ENCODE measurements at places on chromosomes 13 and 19.

DNA sequence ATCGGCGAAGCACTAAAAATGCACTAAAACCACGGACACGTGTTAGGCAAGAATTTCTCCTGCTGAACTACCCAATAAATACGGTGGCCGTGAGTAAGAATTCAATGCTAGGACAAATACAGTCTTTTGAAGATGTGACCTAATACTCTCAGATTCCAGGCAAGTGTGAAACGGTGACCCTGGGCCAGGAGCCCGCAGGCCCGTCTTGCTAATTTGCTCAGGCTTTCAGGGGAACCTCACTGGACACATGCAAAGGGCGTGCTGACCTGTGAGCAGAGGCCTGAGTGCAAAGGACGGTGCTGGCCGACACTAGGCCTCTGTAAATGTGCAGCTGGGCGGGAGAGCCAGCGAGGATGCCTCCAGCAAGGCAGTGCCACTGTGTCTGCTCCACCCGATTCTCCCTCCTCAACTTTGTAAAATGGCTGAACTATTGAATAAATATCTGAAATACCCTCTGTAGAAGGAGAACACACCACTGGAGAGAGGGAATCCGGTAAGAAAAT is 70.1 kb downstream of the STK24 start:
- DNase-seq = peak; percentile 14

DNA sequence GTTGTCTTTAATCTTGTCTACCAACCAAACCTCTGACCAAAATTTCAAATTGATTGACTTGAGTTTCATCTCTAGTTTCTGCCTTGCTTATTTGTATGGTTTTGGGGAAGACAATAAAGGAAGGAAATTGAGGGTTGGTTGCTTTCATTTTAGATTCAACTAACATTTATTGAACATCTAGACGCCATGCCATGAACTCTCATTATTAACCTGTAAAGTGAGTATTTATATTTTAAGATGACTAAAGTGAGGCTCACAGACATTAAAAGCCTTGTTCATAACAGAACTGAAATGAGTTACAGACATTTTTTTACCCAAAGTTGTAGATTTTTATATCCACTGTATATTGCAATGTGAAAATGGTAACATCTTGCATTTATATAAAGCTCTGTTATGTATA is 239.3 kb downstream of the LMO7 start:
- DNase-seq = no peak

GRCh38 chr13:59621773-59622172 is 542.0 kb downstream of the DIAPH3 start:
- DNase-seq = no peak

GRCh38 chr13:46158983-46159382 is 23.0 kb downstream of the LCP1 start:
- DNase-seq = no peak

- no peak for DNase-seq
Measured at GRCh38 chr13:100045355-100045754, 43.5 kb upstream of the PCCA start.

- DNase-seq = peak; percentile 88
Measured at GRCh38 chr19:40613690-40614621, 12.8 kb downstream of the LTBP4 start.

GRCh38 chr13:101452519-101453485 is at the start of gene ITGBL1:
Gene ITGBL1, plus strand, starts transcription at chr13:101452675. Its CDS starts 159 bp downstream, at chr13:101452834.
- peak; percentile 52 for DNase-seq

DNA sequence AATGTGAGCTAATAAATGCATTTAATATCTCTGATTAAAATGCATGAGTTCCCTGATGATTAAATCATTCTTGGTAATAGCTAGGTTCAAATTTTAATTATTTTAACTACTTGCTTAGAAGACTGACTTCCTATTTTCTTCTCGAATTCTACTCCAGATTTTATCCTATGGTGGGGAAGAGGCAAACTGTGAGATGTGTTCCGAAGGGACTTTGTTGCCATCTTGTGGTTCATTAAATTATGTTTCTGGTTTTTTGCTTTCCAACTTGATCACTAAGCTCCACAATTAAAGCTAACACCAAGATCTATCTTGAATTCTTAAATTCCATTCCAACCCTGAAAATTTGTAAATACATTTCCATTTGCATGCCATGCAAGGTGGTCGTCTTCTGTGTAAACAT is 538.4 kb upstream of the PCDH20 start:
- no peak for DNase-seq

GRCh38 chr13:25217023-25217885 is 45.2 kb upstream of the AMER2 start:
- no peak for DNase-seq

- DNase-seq = no peak
Measured at GRCh38 chr13:111893607-111894443, 173.1 kb upstream of the SOX1 start.

DNA sequence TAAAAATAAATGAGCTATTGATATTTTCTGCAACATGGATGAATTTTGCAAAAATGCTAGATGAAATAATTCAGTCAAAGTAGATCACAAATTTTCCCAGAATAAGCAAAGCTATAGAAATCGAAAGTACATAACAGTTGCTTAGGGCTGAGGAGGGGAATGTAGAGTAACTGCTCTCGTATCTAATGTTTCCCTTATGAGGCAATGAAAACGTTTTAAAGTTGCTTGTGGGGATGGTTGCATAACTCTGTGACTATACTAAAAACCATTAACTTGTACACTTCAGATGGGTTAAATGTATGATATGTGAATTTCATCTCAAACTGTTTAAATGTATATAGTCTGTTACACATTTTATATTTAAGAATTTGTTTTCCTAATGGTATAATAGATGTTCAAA is 231.7 kb downstream of the GGACT start:
- DNase-seq = no peak

- no peak for DNase-seq
Measured at GRCh38 chr13:33178209-33178840, 107.2 kb downstream of the STARD13 start.

DNA sequence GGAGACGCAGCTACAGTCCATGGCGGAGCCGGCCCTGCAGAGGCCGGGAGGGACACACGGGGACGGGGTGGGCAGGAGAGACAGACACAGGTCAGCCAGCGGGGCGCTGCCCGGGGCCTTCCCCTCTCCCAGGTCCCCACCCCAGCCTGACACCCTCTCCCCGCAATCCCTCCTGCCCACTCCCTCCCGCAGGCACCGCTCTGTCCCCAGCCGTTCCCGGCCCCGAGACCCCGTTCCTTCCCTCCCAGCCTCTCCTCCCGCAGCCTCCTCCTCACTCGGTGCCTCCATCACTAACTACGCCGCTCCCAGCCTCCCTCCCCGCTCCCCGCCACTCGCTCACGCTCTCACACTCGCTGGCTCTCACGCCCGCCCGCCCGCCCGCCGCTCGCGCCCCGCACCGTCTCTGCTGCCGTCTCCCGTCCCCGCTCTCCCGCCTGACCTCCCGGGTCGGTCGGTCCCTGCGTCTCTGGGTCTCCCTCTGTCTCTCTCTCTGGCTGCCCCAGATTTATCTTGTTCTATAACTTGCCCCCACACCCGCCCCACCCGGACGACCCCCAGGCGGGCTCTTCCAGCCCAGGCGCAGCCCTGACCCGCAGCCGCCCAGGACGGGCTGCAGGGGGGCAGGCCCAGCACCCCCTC is 15.2 kb downstream of the ERFL start:
- DNase-seq = no peak

DNA sequence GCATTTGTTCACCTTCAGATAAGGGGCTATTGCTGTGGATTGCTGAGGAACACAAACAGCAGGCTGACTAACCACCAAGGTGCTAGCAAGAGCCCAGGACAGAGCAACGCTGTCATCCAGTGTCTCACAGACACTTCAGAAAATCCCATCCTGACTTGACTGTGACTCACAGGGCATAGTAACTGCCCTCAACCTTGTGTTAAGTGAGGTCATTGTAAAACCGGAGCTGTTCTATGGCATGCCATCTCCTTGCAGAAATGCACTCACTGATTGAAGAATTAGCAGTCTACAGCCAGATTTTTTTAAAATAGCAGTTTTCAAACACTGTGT is 51.1 kb downstream of the TNFRSF19 start:
- no peak for DNase-seq

DNA sequence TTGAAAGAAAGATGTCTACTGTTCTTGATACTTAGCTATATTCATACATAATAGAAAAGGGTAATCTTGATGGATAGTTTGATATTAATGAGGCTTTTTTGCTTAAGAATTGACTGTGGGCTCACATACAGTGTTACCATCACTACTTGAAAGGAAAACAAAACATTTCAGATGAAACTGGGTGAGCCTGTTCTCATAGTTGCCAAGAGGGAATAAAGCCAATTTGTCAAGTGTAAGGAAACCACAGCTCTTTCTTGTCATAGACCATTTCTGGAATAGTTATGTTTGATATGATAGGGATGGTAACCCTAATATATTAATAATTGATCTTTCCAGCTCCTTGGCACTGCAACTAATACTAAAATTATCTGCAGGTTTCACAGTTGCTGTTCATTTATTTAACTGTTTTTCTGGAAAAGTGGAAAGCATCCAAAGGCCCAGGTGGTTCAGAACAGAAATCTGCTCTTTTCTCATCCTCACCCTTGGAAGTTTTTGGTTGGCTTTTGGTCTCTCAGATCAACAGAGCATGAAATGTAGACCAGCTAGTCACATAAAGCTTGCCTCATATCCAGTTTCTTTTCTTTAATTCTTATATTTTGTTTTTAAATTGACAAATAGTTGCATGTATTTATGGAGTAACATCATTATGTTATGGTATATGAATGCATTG is 43.2 kb downstream of the ARHGEF7 start:
- DNase-seq = no peak

- DNase-seq = no peak
Measured at GRCh38 chr13:51913421-51914136, 51.8 kb downstream of the CCDC70 start.

GRCh38 chr19:7500811-7501450 is 12.1 kb upstream of the PEX11G start:
- peak; percentile 66 for DNase-seq

DNA sequence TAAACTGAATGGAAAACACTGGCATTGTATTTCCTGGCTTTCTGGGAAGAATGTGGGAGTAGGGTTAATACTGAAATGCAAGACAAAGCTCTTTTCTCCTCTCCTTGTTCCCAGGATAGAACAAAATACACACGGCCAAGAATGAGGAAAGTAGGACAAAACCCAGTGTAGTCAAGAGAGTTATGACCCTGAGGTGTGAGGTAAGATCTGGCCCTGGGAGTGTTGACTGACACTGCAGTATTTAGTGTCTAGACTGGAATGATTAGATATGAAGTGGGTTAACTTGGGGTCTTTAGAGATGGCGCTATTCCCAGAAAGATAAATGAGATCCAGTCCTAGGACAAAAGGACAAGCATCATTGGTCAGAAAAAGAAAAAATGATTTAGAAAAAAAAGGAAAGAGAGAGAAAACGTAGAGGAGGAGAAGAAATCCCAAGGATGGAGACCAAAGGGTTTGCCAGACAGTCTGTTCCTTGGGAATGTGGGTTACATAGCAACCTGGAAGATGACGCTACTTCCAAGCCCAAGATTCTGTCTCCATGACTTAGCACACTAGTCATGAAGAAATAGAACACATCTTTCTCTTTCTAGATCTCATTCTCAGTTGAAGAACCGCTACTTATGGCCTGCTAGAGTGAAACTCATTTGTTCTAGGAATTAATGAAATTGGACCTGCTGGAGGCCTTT is 543.6 kb upstream of the GPC6 start:
- peak; percentile 17 for DNase-seq

GRCh38 chr13:83024955-83025594 is 857.2 kb downstream of the SLITRK1 start:
- DNase-seq = no peak

DNA sequence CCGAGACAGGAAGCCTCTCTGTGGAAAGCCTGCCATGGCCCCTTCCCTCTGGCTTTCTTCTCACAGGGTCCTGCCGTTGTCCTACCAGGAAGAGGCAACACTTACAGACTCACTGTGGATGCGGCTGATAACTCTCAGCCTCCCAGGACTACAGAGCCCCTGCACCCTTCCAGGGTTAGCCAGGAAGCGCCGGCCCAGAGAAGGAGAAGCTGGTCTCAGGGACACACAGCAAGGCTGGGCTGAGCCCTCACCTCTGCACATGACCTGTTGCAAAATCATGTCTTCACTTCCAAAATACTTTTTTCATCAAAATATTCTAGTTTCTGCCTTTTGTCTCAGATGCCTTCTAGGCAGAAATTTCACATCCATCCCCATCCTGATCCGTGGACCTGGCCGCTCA is 1.9 kb downstream of the CEACAM20 start:
- no peak for DNase-seq

GRCh38 chr13:74104661-74105275 is 29.4 kb downstream of the KLF12 start:
- no peak for DNase-seq

DNA sequence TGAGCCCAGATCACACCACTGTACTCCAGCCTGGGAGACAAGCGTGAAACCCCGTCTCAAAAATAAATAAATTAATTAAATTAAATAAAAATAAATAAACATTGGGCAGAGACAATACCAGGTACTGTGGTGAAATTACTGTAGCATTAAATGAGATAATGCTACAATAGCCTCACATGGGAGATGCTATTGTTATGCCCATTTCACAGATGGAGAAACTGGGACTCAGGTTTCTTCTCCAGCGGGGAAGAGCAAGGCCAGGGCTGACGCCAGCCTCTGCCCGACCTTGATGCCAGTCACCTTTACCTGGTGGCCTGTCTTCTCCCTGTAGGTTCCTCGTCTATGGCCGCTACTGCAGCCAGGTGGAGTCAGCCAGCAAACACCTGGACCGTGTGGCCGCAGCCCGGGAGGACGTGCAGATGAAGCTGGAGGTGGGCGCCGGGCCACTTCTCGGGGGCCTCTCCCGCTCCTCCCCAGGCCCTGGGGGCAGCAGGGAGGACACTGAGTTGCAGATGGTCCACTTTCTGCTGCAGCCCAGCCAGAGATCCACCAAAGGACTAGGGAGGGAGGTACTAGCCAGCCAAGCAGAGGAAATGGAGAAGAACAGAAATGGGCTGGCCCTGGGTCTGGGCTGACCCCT is 53.9 kb downstream of the VAV1 start:
- DNase-seq = no peak

DNA sequence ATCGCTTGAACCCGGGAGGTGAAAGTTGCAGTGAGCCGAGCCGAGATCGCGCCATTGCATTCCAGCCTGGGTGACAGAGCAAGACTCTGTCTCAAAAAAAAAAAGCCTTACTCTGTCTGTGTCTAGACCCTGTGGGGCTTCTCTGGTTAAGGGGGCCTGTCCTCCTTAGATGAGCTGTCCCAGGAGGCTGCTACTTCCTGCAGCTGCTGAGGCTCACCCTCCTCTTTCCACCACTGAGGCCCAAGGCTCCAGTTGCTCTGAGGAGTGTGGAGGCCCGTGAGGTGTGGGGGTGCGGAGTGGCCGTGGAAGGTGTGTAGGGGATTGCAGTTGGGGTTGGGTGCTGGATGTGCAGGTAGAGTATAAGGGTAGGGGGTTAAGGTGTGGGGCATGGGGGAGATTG is 22.1 kb upstream of the RASA3 start:
- DNase-seq = no peak

- no peak for DNase-seq
Measured at GRCh38 chr13:48962281-48962680, 13.4 kb upstream of the FNDC3A start.

GRCh38 chr13:95858286-95859075 is 181.5 kb downstream of the DNAJC3 start:
- DNase-seq = no peak

All from femur (tissue), 1 donor.